ENCODE measurements at places on chromosomes 1 and 21. TPM values are rescaled to one million over a fixed set of nuclear protein-coding genes. Genes with fewer than 3 reads are reported as not detected.

Gene RC3H1
- total RNA-seq: 29.8 TPM

Gene INTS7
- 21.5 TPM for total RNA-seq

Gene GJB5
- not detected for total RNA-seq

Gene IFNAR2
- total RNA-seq: 4.0 TPM

Gene CXADR
- 0.36 TPM for total RNA-seq

Gene GNG12
- 204 TPM for total RNA-seq

Gene CDCP2
- total RNA-seq: not detected

Gene LINGO4
- total RNA-seq: not detected

Gene KRTAP11-1
- not detected for total RNA-seq

Gene RCOR3
- 51.3 TPM for total RNA-seq

Gene CDC42SE1
- total RNA-seq: 44.8 TPM

Gene CR1
- total RNA-seq: under 0.01 TPM

Gene ESRRG
- total RNA-seq: not detected

Gene FAM76A
- 30.6 TPM for total RNA-seq

Gene OR2T33
- not detected for total RNA-seq

Gene HMGN2
- total RNA-seq: 181 TPM

Gene LCE6A
- not detected for total RNA-seq

Gene PDZK1
- 0.29 TPM for total RNA-seq

Gene RSPO1
- 0.36 TPM for total RNA-seq

Gene DNM3
- 0.72 TPM for total RNA-seq

Gene SPATA46
- not detected for total RNA-seq

Gene YTHDF2
- 63.0 TPM for total RNA-seq

Gene ATAD3C
- under 0.01 TPM for total RNA-seq

Gene STX12
- 67.0 TPM for total RNA-seq

Gene DHRS3
- total RNA-seq: 172 TPM

Gene RCSD1
- total RNA-seq: under 0.01 TPM

Gene EXO1
- total RNA-seq: 6.2 TPM

Gene OR10K1
- total RNA-seq: not detected

Gene TBX19
- 1.1 TPM for total RNA-seq

Gene CLCN6
- total RNA-seq: 22.4 TPM

Gene IVL
- total RNA-seq: not detected

Gene NPHP4
- 8.0 TPM for total RNA-seq

Gene HSD11B1
- total RNA-seq: 1.8 TPM

Gene SYT14
- total RNA-seq: 0.29 TPM

Gene INAVA
- total RNA-seq: 0.36 TPM

Gene RGS16
- 0.29 TPM for total RNA-seq

Gene PAQR7
- 11.2 TPM for total RNA-seq

Gene GCSAML
- not detected for total RNA-seq
